ENCODE measurements at places on chromosomes 7 and 10.
A peak's percentile ranks its signal among the peaks of the same experiment; 100 is the strongest.

- no peak for DNase-seq
Measured at GRCh38 chr7:37318541-37318940, 130.1 kb downstream of the ELMO1 start.

DNA sequence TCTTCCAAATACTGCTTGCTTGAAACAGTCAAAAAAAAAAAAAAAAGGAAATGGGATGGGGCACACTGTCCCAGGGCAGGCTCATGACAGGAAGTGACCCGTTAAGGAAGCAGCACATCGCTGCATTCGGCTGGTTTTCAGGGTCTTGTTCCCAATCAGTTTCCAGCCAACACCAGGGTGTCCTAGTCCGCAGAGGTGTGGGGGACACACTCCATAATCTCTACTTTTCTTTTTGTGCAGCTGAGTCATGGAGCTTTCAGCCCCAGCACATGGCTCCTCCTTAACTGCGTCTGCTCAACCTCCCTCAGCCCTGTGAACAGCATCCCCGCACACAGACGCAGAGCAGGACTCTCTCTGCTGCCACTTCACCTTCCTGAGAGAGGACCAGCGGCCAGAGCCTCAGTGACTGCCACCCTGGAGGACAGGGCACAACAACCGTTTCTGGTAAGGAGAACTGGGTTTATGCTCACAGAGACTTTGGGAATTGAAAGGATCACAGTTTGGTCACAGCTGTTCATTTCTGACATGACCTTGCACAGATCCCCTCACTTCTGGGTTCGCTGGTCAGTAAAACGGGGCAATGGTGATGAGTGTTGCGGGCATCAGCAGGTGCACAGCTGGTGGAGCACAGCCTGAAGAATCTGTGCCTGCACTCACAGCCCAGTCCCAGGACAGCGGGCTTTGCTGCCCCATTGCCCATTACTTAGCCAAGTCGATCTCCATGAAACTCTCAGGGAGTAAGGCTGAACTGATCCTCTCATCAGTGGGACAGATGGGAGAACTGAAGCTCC is at the start of gene GIMAP5:
GIMAP5 (plus strand) TSS at position 154 of the 791 bp plus-strand sequence. CDS start 3,467 bp downstream, outside the sequence.
- no peak for DNase-seq

GRCh38 chr10:3064423-3064822 is 2.9 kb upstream of the PFKP start:
- no peak for DNase-seq

GRCh38 chr10:30284865-30285594 is 64.0 kb downstream of the MTPAP start:
- DNase-seq: peak; percentile 28

DNA sequence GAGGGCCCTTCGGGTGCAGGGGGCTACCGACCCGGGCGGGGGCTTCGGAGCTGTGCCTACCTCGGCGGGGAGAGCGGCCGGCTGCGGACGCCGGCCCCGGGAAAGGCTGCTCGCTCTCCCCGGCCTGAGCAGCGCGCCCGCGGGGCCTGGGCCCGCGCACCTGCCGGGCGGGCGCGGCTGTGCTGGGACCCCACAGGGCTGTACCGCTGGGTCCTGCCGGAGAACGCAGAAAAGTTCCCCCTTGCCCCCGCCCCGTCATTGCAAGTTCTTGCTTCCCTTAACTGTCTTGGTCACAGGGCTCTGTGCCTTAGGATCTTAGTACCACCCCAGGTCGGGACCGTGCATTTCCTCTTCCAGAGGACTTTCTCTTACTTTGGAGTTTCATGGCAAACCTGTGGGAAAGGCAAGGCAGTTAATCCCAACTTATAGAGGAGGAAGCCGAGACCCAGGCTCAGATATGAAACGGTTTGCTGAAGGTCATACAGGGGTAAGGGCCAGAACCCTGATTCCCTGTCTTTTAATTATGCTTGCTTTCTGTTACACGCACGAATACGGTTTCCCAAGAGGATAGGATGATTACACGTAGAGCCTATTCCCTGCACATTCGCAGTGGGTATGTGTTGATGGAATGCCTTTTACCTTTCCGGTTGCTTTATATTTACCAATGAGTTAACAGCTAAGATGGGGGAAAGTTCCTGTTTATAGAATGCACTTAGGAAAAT is 652 bp downstream of the PCGF5 start:
- DNase-seq: peak; percentile 24

GRCh38 chr7:112122798-112123197 is 83.4 kb downstream of the DOCK4 start:
- DNase-seq: no peak

GRCh38 chr10:75807456-75807855 is 376.0 kb downstream of the LRMDA start:
- no peak for DNase-seq

DNA sequence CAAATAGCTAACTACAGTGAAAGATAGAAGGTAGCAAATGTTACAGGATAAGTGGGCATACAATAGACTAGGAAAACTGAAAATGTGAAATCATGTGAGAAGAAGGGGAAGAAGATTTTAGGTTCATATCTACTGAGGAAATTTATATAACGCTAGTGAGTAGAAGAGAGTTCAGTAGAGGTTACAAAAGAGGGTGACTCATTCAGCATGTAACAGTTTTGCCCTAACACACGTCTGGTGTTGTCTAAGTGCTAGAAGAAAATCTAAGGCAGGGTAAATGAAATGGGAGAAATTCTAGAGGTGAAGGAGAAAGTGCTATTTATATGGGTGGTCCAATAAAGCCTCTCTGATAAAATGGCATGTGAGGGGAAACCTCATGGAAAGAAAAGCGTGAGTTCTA is 731.4 kb upstream of the POT1 start:
- no peak for DNase-seq

DNA sequence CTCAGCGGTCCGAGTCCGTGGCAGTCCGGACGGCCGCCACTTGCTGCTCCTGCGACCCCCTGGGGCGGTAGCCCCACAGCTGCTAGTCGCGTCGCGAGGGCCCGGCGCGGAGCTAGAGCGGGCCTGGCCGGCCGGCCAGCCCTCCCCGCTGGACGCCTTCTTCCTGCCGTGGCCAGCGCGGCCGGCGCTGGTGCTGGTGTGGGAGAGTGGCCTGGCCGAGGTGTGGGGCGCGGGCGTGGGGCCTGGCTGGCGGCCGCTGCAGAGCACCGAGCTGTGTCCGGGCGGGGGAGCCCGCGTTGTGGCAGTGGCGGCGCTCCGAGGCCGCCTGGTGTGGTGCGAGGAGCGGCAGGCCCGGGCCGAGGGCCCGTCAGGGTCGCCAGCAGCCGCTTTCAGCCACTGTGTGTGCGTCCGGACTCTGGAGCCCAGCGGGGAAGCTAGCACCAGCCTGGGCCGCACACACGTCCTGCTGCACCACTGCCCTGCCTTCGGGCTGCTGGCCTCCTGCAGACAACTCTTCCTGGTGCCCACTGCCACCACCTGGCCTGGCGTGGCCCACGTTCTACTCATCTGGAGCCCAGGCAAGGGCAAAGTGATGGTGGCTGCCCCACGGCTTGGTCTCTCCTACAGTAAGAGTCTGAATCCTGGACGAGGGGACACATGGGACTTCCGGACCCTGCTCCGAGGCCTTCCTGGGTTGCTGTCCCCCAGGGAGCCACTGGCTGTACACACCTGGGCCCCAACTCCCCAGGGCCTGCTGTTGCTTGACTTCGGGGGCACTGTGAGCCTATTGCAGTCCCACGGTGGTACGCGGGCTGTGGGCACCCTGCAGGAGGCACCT is 631 bp downstream of the HPS6 start:
- DNase-seq: peak; percentile 32

- no peak for DNase-seq
Measured at GRCh38 chr7:20153999-20154398, 63.2 kb downstream of the MACC1 start.

DNA sequence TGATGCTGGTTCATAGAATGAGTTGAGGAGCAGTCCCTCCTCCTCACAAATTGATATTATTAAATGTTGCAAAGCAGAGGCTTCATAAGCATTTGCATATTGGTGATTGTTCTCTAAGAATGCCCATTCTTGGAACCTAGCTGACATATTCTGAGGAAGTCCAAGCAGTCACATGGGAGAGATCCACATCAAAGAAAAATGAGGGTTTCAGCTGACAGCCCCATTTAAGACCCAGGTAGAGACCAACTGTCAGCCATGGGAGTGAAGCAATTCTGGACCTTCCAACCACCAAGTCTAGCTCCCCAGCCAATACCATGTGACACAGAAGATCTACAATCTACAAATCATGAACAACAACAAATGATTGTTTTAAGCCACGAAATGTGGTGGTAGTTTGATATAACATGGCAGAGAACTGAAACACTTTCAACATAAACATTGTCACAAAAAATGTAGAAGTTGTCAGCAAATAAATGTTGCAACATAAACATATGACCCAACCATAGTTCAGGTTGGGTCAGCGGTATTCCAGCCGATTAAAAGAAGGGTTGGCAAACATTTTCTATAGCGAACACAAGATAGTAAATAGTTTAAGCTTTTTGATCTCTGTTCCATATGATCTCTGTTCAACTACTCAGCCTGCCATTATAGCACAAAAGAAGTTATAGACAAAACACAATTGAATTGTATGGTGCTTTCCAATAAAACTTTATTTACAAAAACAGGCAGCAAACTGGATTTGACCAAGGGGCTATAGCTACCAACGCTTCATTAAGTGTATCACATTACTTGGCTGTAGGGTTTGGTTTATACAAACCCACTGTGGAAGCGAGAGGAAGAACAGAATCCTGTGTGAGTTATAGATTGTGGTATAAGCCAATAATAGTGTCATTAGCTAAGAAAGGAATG is 41.4 kb upstream of the MPP7 start:
- DNase-seq: no peak

DNA sequence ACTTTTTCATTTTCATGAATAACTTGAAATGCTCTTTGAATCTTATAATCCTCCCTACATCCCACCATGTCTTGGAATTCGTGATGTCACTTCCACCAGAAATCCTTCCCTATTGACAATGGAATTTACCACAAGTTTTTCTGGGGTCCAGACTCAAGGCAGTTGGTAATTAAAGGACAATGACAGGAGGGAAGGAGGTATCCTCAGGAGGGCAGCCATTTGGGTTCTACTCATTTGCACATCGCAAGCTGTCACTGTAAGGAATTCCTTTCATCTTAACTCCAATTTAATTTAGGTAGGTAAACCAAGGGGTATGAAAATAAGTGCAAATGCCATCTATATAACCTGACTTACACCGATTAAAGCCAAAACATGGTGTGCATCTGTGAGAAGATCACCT is 21.9 kb downstream of the LRRC17 start:
- DNase-seq: no peak

- DNase-seq: no peak
Measured at GRCh38 chr7:135224027-135224426, 9.6 kb upstream of the STRA8 start.

DNA sequence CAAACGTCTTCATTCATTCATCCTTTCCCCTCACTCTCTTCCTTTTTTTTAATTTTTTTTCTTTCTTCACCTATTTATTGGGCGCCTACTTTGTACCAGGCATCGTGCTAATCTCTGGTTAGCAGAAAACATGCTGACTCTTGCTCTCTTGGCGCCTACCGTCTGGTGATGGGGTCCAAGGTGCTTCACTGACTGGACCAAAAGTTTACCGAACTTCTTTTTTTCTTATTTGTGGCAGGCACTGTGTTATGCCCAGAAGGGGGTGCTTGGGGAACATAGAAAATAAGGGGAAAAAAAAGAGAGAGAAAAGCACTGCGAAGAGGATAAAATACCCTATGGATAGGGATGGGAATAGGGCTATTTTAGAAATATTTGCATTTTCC is 505 bp upstream of the FAM204A start:
- no peak for DNase-seq

- no peak for DNase-seq
Measured at GRCh38 chr7:122525355-122525754, 173.6 kb downstream of the RNF133 start.

DNA sequence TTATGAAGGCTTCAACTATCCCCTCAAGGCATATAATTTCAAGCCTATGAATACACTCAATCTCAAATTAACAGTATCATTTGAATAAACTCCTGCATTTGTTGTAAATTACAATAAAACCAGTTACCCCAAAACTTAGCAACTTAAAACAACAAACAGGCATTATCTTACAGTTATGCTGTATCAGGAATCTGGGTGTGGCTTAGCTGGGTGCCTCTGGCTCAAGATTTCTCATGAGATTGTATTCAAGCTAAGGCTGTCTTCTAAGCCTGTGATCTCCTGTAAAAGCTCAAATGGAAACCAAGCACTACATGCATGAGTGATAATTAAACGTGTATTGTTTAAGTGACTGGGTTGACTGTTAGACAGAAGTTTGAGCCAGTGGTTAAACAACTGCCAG is 341.0 kb upstream of the PHF14 start:
- DNase-seq: no peak

- DNase-seq: peak; percentile 96
Measured at GRCh38 chr7:102874166-102874829, 38.5 kb upstream of the LRRC17 start.

DNA sequence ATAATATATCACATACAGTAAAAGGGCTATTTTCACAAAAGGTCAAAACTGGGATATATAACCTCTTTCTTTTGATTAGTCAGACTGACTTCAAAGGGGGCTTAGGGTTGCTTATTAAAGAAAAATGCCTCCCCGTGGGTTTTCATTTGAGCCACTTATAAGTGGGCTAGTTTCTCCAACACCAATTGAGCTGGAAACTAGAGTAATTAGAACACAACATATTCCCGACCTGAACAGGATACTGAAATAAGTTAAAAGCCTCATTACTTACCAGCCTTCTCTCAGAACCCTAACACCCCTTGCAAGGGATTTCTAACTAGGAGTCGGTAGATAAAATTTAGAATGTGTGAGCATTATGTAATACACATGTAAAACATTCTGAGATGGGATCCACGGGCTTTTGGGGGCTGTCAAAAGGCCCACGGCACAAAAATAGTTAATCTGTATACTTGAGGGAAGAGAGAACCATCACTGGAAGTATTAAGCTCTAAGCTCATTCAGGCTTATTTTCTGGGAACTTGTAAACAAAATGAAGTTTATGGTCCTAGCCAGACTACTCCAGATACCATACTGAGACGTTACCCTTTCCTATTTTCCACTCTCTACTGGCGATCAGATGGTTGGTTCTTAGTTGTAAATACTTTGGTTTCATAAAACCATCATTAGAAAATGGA is 29.3 kb upstream of the KMT2E start:
- DNase-seq: no peak

DNA sequence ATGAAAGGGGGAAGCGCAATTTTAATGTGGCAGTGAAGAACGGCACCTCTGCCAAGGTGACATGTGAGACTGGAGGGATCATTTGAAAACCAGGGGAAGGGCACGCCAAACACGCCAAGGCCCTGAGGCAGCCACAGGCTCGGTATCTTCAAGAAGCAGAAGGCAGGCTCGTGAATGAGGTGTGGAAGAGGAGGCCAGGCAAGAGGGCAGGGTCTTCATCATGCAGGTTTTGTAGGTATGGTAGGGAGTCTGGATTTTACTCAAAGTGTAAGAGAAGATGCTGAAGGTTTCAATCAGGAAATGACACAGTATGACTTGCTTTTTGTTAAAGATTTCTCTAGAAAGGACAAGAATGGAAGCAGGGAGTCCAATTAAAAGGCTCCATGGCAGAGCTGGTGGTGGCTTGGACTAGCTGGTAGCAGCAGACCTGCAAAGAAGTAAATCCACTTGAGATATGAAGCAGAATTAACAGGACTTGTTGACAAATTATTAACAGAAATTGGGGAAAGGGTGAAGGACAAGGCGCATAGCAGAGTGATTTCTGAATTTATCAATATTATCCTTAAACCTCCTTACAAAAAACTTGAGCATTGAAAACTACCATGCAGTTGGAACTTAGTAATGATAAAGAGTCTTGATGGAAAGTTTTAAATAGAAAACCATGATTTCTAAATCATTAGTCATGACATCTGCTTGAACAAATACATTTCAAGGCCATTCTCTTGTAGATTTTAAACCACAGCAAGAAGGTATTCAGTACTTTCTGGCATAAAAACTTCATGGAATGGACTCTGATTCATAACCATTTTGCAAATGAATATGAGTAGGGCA is 70.4 kb downstream of the COA1 start:
- DNase-seq: peak; percentile 94

Measured in iris pigment epithelial cell (primary cell).